ENCODE measurements at places on chromosomes 5 and 9.

DNA sequence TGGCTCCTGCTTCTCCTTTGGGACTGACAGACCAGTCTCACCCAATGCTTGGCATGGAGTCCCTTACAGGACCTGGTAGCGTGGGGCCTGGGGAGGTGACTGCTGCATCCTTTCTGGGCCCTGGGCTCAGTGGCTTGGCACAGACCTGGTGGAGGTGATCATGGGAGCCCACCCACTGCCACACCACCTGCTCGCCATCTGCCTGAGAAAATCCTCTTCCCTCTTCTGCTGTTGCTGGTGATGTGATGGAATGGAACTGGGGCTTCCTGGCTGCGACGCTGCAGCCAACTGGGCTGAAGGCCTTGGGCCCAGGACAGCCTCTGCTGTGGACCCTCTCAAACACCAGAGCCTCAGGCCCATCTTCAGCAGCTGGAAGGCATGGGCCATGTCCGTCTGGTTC lies 122.5 kb upstream of the PANK3 start:
- DNase-seq = no peak

- no peak for DNase-seq
Measured at GRCh38 chr9:90607701-90608516, 34.7 kb downstream of the DIRAS2 start.

- no peak for DNase-seq
Measured at GRCh38 chr5:133145436-133146170, 93.8 kb downstream of the HSPA4 start.

DNA sequence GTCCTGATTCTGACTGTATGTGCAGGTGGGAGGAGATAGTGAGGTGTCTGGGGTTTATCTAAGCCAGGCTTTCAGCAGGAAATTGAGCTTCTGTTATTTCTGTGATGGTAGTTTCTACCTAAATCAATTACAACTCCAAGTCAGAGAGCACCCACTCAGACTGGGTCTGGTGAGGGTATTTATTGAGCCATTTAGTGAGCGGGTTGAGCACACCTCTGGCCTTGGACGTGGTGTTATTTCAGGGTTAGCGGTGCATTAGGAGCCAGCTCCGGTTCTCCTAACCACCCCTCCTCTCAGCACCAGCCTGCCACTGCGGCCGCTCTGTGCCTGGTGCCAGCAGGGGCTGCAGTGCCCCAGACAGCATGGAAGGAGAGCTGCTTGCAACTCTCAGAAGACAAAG lies 238.9 kb downstream of the CACNA1B start:
- no peak for DNase-seq

DNA sequence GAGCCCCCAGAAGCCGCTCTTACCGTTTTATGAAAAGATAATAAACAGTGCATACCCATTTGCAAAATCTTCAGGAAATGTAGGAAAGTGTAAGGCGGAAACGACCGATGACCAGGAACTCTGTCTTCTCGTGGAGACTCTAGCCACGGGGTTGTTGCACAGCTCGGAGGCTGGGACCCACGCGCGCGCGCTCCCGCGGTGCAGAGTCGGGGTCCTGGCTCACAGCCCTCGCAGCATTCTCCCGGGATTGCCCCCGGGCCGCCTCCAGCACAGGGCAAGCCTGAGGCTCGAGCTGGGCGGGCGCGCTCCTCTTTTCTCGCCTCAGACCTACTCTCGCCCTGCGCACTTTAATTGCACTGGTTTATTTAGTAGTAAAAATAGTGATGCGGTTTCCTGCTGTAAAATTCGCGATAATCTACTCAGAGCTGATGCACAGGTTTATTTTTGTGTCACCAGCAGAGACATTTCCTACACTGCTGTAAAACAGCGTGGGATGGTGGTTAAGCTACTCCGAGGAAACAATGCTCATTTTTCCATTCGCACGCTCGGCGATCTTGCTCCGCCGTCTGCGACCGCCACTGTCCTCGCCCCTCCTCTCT lies 15.5 kb downstream of the TRIM7 start:
- no peak for DNase-seq

DNA sequence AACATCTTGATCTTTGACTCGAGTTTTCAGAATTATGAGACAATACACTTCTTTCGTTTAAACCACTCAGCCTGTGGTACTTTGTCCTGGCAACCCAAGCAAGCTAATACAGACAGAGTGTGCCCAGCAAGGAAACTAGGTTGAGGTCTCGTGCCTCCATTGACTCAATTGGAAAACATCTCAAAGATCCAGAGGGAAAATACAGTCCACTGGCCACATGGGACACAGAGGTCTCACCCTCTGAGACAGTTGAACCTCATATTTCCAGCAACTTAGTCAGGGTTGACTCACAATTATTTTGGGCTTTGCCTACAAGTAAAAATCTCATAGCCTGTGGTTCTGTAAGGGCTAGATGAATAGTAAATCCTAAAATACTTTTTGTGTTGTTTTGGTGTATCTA lies 631.5 kb downstream of the MTRR start:
- no peak for DNase-seq

DNA sequence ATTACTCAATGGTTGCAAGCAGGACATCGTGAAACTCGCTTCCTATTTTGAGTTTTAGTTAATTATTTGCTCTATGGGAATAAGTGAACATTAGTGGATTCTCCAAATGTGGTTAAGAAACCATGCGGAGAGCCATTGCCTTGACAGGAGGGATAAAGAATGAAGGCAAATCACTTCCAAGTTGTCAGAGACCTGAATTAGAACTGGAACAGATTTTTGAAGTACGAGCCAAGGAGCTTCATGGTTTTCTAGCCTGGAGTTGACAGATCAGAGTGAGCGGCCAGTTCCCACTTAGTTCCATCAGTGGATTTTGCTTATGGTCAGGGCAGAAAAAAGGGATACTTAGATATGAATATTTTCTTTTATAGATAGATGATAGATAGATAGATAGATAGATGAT lies 171.4 kb upstream of the CDH10 start:
- DNase-seq = no peak

DNA sequence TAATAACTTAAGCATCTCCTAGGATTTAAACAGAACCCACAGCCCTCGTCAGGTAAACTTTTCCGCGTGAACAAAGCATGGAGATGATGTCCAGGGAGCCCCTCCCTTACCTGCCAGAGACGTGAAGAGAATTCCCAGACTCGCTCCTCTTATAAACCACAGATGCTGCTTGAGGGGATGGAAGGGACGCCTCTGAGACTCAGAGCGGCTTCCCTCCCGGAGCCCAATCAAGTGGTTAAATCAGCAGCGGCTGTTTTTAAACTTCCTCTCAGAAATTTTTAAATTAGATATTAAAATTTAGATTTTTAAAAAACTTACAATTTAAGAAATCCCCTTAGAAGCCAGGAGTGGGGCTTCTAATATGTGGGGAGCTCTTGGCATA lies 71.8 kb downstream of the RAPGEF1 start:
- no peak for DNase-seq

DNA sequence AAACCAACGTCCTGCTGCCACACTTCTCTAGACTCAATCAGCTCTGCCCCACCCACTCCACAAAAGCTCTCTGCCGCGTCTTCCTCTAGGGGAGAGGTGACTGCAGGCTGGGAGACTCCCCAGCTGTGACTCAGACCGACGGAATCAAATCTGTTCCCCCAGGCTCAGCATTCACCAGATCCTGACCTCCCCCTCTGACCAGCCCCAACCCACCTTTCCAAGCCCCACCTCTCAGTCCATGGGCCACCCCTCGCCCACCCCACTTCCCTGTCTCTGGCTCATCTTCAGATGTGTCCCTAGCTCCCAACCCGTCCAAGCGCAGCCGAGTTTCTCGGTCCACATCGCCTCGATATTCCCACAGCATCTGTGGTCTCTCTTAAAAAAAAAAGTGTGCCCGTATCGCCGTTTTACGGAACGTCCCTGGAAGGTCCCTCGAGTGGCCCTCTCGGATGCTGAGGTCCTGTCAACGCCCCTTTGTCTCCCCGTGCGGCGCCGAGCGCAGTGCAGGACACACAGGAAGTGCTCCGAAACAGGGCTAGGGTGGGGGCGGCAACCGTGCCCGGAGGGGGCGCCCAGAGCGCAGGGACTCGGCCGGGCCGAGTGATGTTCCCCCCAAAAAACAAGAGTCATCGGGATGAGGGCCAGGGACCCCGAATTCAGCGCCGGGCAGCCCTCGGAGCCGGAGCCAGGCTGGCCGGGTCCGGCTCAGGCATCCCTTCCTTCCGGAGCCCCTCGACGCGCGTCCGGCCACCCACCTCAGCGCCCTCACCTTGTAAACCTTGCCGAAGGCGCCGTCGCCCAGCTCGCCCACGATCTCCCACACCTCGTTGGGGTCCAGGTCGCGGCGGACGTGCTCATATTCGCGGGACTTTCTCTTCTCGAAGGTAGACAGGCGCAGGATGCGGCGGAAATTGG lies 649 bp downstream of the STK10 start:
- peak; percentile 26 for DNase-seq

- DNase-seq = no peak
Measured at GRCh38 chr5:92944903-92945604, 636.0 kb downstream of the NR2F1-AS1 start.

DNA sequence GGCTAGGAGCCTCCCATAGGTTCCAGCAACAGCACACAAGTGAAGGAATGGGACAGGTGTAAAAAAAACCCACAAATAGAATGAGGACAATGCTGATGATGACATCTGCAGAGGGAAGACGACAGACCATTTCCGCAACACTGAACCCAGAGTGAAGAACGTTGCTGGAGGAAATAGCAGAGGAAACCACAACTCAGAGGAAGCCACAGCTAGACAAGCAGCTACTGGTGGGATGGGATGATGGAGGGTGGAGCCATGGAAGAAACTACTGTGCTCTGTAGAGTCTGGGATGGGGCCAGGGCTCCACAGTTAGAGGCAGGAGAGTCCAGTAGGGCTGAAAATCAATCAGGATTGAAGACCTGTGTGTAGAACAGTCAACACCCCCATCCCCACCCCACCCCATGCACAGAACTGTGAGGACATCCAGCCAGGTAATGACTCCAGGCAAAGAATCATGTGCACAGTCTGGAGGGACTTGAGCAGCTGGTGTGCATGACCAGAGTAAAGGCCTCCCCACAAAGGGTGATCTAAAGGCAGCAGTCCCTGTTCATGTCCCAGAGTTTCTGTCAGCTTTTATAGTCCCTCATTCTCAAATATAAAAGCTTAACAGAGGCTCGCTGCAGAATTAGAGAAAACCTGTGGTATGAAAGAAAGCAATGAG lies 65.2 kb upstream of the SPIN1 start:
- DNase-seq = no peak

- no peak for DNase-seq
Measured at GRCh38 chr9:133140174-133140505, 19.1 kb upstream of the RALGDS start.

DNA sequence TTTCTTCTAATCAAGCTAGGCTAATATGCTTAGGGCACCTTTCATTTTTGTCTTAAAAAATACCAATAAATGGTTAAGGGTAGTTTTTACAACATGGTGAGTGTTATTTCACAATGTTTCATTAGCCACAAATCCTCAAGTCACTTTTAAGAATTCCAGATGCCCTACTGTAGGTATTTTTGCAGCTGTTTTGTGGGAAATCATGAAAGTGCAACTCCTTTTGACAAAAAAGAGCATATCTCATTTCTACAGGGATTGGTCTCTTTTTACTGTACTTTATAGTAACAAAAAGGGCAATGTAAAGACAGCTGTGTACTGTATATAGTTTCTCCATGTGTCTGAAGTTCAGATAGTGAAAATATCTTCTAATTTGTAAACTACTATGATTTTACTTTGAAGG lies 28.3 kb upstream of the GAS1 start:
- no peak for DNase-seq

GRCh38 chr5:67886761-67887160 lies 328.8 kb upstream of the PIK3R1 start:
- DNase-seq = no peak

GRCh38 chr5:136642976-136643375 lies 277.6 kb upstream of the TRPC7 start:
- DNase-seq = no peak

DNA sequence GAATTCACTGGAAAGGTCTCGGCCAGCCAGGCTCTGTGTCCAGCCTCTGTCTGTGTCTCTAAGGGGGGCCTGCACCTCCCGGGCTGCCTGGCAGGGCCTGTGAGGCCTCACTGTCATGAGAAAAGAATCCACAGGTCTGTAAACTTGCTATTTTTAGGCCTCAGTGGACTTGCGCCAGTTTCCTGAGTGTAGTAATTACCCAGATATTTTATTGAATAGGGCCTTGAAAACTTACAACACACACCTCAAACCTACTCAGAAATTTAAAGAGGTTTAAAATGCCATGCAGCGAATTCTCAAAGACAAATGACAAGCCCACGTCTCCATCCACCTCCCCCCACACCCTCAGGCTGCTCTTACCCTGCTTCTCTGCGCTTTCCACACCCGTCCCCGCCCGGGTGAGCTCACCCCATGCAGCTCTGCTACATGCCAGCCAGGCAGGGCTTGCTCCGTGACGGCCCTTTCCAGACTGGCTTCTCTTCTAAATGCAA lies 8.8 kb upstream of the TENT4A start:
- DNase-seq = no peak

- no peak for DNase-seq
Measured at GRCh38 chr9:123678878-123679329, 251.0 kb downstream of the DENND1A start.

DNA sequence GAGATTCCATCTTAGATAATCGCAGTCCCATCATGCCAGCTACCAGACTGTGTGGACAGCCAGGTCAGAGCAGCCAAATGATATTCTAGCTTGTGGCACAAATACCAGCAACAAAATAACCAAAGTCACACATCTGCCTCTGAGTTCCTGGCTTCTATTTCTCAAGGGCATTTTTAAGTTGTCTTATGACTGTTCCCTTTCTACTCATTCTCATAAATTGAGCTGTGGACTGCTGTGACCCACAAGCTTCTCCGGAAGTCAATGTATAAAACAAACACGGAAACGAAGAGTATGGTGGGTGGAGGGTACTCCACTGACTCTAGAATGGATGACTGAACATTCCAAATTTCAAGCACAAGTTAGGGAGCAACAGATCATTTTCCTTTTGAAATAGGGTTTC lies 43.9 kb downstream of the PDCD1LG2 start:
- DNase-seq = no peak

All from HCT116 (cell line).